Stimulated activated naive CD4-positive, alpha-beta T cell treated with Interleukin-2 at 50 U/mL for 16 hours (primary cell): ENCODE measurements at places on chromosomes 16 and 17.

GRCh38 chr16:23187341-23187740 lies 4.8 kb downstream of the SCNN1G start:
- no peak for DNase-seq

GRCh38 chr16:67108931-67109406 lies 772 bp upstream of the PHAF1 start:
- DNase-seq = no peak

GRCh38 chr17:7589204-7589868 lies 558 bp downstream of the SOX15 start:
- peak; percentile 38 for DNase-seq

- no peak for DNase-seq
These were observed 8.4 kb upstream of the CNTNAP4 start for GRCh38 chr16:76268824-76269223.

- DNase-seq = peak; percentile 14
These were observed 3.1 kb downstream of the CDC6 start for GRCh38 chr17:40290629-40291280.

GRCh38 chr16:19185510-19185851 lies 17.4 kb downstream of the SYT17 start:
- no peak for DNase-seq
